ENCODE measurements at places on chromosomes 7 and 10. TPM values are rescaled to one million over a fixed set of nuclear protein-coding genes. Genes with fewer than 3 reads are reported as not detected.

DNA sequence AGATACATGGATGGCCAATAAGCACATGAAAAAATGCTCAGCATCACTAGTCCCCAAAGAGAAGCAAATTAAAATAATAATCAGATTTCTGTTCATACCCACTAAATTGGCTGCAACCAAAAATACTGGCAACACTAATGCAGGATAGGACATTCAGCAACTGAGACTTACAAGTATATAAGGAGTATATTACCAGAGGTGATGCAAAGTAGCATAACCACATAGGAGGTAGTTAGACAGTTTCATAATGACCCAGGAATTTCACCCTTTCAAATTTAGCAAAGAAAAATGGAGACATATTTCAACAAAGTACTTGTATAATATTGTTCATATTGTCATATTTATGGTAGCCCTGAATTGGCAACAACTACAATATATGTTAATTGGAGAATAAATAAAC is 727.8 kb downstream of the GRID1 start:
- DNase-seq = no peak

Gene TMEM213
- not detected for polyA plus RNA-seq

DNA sequence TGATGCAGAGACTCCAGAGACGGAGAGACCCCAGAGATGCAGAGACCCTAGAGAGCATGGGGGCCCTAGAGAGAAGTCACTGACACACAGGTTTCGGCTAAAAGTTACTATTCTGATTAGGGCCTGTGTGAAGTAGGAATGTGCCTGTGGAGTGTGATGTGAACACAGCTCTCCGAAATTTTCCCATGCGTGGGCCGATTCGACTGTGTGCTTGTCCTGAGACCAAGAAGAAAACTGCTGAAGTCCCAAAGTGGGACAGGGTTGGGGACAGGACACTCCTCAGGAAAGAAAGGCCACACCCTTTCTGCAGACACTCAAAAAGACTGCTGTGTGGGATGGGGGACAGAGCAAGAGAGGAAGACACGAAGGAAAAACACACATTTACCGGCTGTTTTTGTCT is 533.5 kb downstream of the PTPRN2 start:
- no peak for DNase-seq

DNA sequence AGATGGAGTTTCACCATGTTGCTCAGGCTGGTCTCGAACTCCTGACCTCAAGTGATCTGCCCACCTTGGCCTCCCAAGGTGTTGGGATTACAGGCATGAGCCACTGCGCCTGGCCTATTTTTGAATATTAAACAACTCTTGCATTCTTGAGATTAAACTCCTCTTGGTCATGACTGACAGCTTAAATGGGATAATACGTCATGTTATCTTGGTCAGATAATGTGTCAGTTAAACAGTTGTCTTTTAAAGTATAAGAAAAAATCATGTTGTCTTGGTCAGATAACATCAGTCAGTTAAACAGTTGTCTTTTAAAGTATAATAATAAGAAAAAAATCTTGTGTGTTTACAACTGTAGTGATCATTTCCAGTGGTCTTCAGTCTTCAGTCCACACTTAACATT is 73.6 kb upstream of the SYPL1 start:
- no peak for DNase-seq
